PC-9 (cell line): ENCODE measurements at places on chromosomes 3 and 15.

DNA sequence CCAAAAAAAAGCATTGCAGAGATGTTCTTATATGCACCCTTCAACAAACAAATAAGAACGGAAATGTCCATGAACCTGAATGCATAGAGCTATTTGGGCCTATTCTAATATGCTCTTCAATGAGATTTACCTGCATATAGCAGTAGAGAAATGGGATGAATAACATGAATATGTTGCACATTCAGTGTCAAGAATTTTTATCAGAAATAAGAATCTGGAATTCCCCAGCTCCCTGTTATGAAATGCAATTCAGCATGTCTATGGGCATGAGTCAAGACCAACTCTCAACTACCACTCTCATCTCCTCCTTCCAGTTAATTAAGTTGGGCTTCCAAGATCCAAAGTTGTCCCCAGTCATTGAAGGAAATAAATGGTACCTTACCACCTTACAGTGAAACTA lies 133.7 kb upstream of the ALCAM start:
- no peak for DNase-seq

- DNase-seq: no peak
Observed at GRCh38 chr3:193342551-193342950, 36.0 kb downstream of the ATP13A5 start.

DNA sequence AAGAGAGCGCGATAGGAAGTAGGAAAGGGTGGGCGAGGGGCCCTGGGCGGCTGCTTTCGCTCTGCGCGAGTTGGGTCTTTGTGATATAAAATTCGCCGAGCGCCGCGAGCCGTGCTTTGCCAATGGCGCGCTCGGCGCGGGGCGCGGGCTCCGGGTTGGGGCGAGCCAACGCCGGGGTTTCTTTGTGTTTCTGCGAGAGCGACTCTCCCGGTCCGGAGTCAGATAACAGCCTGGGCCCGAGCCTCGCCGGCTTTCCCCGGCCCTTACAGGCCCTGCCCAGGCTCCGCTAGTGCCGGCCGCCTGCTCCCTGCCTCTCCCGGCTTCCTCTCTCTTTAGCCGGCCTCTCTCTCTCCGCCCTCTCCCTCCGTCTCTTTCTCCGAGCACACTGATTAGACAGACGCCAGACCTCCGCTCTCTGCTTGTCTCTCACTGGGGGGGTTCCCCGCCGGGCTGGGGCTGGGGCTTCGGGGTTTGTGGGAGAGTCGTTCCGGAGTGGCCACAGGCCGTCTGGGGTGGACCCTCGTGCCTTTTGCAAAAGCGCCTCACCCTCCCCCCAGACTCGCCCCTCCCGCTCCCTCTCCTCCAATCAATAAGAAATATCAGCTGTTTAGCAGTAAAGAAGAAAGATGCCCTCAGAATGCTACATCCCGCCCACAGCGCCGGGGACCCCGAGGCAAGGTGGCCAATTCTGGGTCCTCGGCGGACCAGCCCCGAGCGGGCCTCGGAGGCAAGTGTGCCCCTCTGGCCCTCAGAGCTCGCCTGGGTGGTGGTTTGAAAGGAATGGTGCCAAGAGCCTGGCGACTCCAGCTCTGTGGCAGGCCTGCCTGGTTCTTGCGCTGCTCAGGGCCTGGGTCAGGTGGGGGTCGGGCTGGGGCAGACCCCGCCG lies 2.9 kb downstream of the NR2F2 start:
- DNase-seq: no peak

- no peak for DNase-seq
Observed at GRCh38 chr3:17745301-17745700, 2.9 kb upstream of the TBC1D5 start.

- DNase-seq: peak; percentile 91
Observed at GRCh38 chr3:126654571-126655383, at the start of gene TXNRD3. TSS of gene TXNRD3 (minus strand) at chr3:126655124.

DNA sequence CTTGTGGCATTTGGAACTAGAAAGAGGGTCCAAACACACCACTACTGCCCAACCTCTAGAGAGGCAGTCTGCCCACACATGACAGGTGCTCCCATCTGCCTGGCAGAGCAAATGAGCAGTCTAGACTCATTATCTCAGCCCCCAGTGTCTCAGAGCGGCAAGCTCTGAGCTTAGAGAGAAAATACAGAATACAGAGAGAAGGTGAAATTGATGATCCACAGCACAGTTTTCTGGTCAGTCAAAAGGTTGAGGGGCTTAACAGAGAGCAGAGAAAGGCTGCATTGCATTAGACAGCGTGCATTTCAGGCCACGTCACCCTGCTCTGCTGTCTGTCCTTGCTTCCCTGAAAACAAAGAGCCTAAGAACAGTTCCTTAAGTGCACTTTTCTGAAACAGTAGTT lies 135.1 kb downstream of the KCNMB2 start:
- DNase-seq: no peak

GRCh38 chr3:8987645-8988383 lies 24.5 kb upstream of the RAD18 start:
- DNase-seq: peak; percentile 55

DNA sequence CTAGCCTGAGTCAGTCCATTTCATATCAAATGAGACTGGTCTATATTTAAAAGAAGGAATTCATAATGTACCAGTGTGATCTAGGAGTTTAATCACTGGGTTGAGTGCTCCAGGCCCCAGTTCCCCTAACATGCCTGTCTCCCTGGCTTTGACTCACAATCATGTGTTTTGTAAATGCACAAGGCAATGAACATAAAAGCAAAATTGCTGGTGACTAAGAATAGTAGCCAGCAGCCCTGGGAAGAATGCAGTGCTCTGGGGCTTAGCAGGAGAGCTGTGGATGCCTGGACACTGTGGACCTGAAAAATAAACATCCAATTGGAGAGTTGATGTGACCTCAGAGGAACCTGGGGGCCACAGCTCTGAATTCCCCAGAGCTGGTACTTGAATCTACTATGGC lies 50.3 kb downstream of the SYNPR start:
- DNase-seq: no peak

GRCh38 chr3:126618760-126619159 lies 36.2 kb downstream of the TXNRD3 start:
- no peak for DNase-seq

DNA sequence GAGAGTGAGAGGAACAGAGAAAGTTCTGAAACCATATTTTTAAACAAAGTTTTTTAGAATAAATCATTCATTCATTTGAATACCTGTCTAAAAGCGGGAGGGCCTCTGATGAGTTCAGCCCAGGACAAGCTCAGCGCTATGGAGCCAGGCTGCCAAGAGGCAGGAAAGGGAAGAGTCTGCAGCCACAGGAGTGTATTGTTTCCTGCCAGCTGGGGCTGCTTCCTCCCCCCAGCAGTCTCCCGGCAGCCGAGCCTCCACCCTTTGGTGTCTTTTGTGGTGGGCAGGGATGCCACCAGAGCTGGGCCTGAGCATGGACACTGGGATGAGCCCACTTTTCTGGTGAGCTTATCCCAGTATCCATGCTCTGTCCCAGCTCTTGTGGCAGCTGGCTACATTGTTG lies 199.5 kb upstream of the TPRG1 start:
- DNase-seq: no peak

- no peak for DNase-seq
Observed at GRCh38 chr3:133457025-133457424, 57.2 kb downstream of the BFSP2 start.

DNA sequence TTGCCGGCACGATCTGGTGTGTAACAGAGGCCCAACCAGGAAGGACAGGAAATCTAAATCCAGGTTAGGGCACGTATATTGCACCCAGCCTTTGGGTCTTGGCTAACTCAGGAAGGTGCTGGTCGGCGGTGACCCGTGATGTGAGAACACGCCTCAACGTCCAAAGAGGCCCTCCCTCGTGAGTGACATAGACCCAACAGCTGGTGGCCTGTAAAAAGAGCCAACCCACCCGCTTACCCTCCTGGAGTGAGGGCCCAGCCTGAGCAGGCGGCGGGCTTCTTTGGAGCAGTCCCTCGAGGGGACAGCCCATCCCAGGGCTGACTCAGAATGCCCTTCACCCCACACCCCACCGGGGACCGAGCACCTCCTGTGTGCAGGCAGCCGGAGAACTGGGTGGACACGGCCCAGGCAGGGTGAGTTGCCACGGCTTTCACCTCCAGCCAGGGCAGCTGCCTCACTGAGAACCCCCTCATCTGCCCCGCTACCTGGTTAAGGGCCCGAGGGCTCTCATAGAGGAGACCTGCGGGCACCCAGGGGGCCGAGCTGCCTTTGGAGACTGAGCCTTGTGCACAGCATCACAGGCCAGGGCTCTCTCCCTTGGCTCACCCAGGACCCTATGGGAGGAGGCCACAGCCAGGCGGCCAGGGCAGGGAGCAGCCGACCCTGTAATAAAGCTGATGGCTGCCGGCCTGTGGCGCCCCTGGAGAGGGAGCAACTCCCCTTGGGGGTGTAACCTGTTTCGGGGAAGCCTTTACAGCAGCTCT lies 41.8 kb downstream of the ZNF710 start:
- DNase-seq: no peak

- peak; percentile 51 for DNase-seq
Observed at GRCh38 chr3:53195602-53196574, 34.9 kb downstream of the PRKCD start.

GRCh38 chr3:53616321-53616720 lies 121.9 kb downstream of the CACNA1D start:
- DNase-seq: no peak

GRCh38 chr3:141294848-141295247 lies 63.2 kb downstream of the PXYLP1 start:
- DNase-seq: no peak

- no peak for DNase-seq
Observed at GRCh38 chr15:77607111-77607893, 25.4 kb downstream of the LINGO1 start.

- DNase-seq: no peak
Observed at GRCh38 chr15:100131321-100132224, 210.2 kb downstream of the ADAMTS17 start.

DNA sequence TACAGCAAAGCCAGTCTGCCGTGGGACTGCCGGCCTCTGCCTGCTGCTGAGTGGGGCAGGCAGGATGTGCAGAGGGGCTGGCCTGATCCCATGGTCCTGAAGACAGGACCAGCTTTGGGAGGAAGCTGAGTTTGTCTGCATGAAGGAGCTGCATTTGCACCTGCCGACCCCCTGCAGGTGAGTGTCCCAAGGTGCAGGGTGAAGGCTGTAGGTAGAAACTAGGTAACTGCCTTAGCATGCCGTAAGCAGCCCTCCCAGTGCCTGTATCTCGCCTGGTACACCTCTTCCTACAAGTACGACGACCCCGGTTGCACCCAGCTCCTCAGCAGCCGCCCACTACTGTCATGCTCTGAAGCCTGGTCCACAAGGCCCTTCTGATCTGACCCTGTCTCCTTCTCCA lies 34.9 kb downstream of the AMOTL2 start:
- peak; percentile 12 for DNase-seq

DNA sequence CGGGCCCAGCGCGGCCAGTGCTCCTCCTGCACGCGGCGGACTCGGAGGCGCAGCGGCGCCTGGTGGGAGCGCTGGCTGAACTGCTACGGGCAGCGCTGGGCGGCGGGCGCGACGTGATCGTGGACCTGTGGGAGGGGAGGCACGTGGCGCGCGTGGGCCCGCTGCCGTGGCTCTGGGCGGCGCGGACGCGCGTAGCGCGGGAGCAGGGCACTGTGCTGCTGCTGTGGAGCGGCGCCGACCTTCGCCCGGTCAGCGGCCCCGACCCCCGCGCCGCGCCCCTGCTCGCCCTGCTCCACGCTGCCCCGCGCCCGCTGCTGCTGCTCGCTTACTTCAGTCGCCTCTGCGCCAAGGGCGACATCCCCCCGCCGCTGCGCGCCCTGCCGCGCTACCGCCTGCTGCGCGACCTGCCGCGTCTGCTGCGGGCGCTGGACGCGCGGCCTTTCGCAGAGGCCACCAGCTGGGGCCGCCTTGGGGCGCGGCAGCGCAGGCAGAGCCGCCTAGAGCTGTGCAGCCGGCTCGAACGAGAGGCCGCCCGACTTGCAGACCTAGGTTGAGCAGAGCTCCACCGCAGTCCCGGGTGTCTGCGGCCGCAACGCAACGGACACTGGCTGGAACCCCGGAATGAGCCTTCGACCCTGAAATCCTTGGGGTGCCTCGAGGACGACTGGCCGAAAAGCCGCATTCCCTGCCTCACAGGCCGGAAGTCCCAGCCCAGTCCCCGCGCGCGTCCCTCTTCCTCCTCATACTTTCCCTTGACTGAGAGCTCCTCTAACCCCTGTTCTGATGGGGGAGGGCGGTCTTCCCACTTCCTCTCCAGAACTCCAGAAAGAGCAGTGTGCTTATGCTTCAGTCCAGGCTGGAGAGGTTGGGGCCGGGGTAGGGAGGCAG lies 1.4 kb upstream of the IL17RC start:
- no peak for DNase-seq

DNA sequence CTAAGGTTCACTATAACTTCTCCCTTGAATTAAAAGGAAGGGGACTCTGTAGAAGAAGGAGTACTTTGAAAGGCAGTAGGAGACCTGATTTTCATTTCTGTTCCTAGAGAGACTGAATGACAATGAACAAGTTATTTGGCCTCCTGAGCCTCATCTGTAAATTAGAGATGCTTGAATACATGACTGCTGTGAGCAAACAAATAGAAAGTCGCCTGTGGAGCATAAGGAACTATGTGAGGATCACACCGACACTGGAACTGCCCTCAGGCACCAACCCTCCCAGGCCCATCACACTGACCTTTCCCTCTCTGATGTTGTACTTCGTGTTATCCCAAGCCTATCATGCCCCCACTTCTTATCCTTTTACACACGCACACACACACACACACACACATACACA lies 48.6 kb downstream of the IMPG2 start:
- DNase-seq: no peak

DNA sequence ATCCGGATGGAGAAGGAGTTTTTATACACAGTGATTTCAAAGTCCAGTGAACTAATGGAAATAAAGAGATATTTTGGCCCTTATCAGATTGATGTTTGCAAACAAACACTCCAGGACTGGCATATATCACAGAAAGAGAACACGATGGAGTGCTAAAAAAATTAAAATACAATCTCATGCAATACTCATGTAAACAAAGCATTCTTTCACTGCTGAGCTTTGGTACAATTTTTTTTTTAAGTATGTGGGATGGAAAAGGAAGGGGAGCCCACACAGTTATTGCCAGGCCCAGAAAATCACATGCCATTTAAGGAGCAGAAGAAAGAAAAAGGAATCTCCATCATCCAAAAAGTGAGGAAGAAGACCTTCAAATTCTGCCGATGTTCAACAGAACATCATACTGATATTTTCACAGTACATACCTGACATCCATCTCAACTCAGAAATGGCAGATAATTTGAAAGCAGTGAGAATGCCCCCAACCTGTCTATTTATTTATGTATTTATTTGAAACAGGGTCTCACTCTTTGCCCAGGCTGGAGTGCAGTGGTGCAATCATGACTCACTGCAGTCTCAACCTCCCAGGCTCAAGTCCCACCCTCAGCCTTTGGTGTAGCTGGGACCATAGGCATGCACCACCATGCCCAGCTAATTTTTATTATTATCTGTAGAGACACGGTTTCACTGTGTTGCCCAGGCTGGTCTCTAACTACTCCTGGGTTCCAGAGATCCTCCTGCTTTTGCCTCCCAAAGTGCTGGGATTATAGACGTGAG lies 107.5 kb upstream of the SLC2A2 start:
- DNase-seq: no peak
